Activated T-cell treated with anti-CD3 and anti-CD28 coated beads, Interleukin-2, amount 50 U/mL, for 48 hours (primary cell): ENCODE measurements at places on chromosomes 12 and 14.

DNA sequence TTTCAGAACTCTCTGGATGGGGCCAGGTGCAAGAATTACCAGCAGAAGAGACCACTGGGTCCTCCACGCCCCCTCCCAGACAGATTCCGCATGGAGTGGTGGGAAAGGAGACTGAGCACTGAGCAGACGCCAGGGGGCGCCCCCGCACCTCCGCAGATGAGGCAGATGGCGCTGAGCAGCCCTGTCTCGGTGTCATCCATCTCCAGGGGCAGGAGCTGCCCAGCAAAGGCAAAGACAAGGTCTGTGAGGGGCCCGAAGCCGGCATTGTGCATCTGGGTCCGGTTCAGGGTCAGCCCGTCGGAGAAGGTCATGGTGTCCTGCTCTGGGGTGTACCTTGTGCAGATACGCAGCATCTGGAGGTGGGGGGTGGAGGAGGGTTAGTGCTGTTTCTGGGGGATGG, 6.3 kb upstream of the ITGB7 start:
- DNase-seq: peak; percentile 87

GRCh38 chr14:86055512-86056075, 525.6 kb downstream of the FLRT2 start:
- DNase-seq: no peak

DNA sequence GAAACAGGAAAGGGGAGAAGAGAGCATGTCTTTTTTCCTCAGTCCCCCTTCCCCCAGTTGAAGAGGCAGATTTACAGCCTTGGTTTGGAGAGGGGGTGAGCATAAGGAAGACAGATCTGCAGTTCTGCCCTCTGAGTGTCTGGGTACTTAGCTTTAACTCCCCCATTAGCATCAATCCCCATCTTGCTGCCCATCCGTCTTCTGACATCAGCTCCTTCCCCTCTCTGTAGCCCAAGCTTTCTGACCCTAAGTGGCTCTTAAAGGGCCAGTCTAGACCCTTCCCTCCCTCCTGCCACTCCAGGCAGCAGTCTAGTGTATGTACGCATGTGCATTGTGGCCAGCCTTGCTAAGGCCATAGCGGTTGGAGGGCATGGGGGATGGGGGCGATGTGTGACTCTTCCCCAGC, 7.3 kb downstream of the GPR84 start:
- DNase-seq: no peak

GRCh38 chr12:53057816-53058500, 8.1 kb downstream of the TNS2 start:
- DNase-seq: no peak

GRCh38 chr14:56244138-56244789, 126.1 kb downstream of the PELI2 start:
- DNase-seq: no peak

- no peak for DNase-seq
These were observed 145.1 kb downstream of the SLC25A21 start for GRCh38 chr14:37027188-37027824.

DNA sequence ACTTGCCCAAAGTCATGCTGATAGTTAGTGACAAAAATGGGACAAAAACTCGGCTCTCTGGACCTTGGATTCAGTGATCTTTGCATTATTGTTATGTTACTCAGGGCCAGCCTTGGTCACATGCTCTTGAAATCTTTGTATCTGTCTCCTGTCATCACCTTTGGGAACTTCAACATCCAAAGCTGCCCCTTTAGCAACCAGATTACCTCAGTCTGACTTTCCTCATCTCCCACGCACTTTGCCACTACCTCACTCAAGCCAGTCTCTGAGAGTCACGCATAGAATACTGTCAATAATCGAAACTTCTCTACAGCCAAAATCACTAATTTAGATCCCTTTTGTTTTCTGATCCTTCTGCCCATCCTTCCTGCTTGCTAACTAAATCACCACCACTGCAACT, 90.8 kb upstream of the DAAM1 start:
- DNase-seq: no peak

- peak; percentile 82 for DNase-seq
These were observed 33.6 kb upstream of the HNF1A start for GRCh38 chr12:120944645-120945217.

DNA sequence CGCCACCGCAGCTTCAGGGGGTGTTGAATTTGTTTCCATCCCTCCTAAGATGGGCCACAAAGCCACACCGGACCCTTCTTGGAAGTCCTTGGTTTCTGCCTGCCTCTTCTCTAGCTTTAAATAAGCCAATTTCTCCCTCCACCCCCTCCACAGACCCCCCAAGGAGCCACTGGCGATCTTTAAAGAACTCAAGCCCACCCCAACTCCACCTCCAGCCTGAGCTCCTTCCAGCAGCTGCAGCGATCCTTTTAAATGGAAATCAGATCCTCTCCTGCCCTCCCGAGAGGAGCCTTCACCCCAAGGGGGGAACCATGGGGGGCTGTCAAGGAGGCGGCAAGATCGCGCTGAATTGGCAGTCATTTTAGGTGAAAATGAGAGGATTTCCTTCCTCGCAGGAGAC, 133.1 kb downstream of the NCOR2 start:
- no peak for DNase-seq

DNA sequence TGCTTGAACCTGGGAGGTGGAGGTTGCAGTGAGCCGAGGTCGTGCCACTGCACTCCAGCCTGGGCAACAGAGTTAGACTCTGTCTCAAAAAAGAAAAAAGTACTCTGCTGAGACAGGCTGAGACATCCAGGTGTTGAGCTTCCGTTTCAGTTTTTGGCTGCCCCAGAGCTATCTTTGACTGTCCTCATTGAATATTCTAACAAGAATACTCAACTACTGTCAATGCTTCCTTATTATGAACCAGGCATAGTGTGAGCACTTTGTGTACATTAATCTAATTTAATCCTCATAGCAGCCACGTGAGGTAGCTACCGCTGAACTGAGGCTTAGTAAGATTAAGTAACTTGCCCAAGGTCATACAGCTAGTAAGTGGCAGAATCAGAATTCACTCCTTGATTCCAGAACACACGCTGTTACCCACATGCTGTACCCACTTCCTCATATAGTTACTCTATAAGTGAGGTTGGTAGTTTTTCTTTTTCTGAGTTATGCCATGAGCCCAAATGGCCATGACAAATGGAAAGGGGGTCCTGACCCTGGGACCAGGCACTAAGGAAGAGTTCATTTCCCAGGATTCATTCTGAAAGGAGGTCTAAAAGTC, 11.3 kb downstream of the ALDH1L2 start:
- DNase-seq: no peak

- DNase-seq: no peak
These were observed 28.1 kb downstream of the DYRK2 start for GRCh38 chr12:67676624-67677023.

DNA sequence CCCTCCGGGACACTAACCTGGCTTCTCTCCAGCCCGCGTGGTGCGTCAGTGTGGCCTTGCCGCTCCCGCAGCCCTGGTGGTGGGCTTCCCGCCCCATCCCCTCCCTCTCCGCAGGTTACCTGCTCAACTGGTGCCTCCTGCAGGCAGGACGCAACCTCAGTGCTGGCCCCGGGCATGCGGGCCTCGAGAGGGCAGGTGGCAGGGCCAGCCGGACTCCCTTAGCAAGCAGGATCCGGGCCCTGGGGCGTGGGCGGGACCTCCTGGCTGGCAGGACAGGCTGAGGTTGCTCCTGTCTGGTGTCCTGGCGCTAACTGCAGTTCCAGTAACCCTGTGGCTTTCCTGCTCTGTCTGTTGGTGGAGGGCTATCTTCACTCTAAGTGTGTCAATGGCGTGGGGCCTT, 8.6 kb upstream of the ADSS1 start:
- no peak for DNase-seq

- DNase-seq: no peak
These were observed 704.3 kb upstream of the FLRT2 start for GRCh38 chr14:84825481-84826251.

- peak; percentile 47 for DNase-seq
These were observed 77.8 kb downstream of the DDX51 start for GRCh38 chr12:132066345-132066685.

DNA sequence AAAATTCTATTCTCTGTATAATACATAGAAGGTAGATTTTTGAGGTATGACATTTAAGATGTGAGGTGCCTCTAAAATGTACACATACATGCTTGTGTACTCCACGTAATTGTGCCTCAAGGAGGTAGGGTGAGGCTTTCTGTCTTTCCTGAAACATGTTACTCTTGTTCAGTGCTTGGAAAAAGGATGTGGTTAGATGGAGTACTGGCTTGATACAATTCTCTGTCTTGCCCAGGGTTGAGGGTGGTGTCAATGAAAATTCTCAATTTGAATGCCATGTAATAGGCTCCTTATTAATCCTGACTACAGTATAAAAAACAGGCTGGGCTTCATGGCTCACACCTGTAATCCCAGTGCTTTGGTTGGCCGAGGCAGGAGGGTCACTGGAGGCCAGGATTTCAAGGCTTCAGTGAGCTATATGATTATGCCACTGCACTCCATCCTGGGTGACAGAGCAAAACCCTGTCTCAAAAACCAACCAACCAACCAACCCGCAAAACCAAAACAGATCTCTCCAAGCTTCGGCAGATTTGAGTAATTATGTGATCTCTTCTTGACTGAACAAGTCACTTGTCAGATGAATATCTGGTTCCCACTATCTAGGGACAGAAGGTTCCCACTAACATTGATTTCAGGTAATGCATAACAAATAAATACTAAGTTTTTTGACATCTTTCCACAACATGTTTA, 41.6 kb downstream of the RCOR1 start:
- peak; percentile 34 for DNase-seq

DNA sequence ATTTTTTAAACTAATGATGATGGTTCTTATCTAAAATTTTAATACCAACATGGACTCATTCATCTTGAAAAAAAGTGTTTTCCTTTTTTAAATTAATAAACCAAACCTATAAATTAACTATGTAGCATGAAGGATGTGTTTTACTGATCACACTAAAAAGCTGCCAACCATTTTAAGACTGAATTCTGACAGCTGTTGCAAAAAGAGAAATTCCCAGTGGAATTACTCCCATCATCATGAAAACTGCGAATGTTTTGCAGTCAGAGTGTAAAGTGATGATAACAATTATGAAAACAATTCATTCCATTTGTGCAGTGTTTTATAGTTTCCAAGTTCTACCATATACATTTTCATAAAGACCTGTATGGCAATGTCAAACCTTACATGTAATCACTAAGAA, 232.8 kb downstream of the SLC2A13 start:
- no peak for DNase-seq

DNA sequence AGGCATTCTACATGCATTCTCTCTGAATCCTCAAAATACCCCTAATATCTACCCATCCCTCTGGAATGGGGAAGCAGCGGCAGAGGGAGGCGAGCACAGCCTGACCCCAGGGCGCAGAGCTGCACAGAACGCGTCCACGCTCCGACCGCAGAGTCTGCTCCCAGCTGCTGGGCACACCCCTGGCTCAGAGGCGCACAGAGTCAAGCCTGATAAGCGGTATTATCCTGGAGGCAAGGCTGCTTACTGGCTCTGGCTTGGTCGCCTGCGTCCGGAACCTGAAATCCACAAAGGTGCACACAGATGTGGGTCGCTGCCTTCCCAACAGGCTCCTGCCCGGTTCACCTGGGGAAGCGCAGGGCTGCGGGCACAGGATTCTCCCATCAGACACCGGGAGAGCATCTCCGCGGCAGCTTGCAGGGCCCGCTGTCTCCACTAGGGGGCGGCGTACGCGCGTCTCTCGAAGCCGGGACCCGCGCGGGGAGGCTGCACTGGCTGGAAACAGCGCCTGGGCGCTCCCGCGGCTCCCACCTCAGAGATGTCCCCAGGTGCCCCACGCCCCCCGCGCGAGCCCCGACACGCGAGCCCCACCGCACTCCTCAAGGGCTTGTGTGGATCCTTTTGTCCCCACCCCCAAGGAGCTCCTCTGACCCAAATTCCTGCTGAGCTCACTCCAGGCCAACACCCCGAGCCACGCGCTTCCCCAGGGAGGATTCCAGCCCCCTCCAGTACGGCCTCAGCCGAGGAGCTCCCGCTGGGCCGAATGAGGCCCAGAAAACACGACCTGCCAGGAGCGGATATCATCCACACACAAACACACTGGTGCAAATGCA, 120.1 kb upstream of the FZD10 start:
- peak; percentile 69 for DNase-seq

- DNase-seq: no peak
These were observed 18.1 kb downstream of the PPM1H start for GRCh38 chr12:62916632-62917425.

- no peak for DNase-seq
These were observed 7.9 kb upstream of the RFLNA start for GRCh38 chr12:124286971-124287370.

DNA sequence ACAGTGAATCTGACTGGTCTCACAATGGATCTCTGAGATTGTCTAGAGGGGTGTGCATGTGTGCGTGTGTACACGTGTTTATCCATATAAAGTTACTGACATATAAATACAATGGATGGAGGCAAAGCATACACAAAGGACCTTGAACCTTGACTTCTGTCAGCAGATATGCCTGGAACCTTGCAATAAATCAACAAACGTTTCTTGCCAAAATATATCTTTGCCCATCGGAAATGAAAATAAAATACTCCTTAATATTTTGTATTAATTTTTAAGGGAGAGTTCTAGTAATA, 52.1 kb upstream of the KCNJ8 start:
- DNase-seq: no peak

GRCh38 chr14:68762953-68763764, 29.7 kb downstream of the ZFP36L1 start:
- no peak for DNase-seq

GRCh38 chr12:40331886-40332285, 107.1 kb downstream of the LRRK2 start:
- DNase-seq: no peak

DNA sequence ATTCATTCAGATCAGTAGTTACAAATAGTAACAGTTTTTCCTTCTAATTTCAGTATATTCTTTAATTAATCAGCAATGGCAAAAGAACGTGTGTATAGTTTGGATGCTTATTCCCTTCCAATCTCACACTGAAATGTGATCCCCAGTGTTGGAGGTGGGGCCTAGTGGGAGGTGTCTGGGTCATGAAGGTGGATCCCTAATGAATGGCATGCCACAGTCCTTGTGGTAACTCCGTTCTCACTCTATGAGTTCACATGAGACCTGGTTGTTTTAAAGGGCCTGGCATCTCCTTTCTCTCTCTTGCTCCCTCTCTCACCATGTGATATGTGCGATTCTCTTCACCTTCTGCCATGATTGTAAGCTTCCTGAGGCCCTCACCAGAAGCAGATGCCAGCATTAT, 18.9 kb upstream of the SYNDIG1L start:
- no peak for DNase-seq
